ENCODE measurements at places on chromosomes 7 and 10. TPM values are rescaled to one million over a fixed set of nuclear protein-coding genes. Genes with fewer than 3 reads are reported as not detected.

- no peaks in the 10 kb centered on the region for H3K27me3 ChIP-seq
- H3K4me3 ChIP-seq = no peak overlapping the region
- no peak for DNase-seq
- H3K4me1 ChIP-seq = no peaks in the 10 kb centered on the region
These were observed 115.4 kb downstream of the MDFIC start for GRCh38 chr7:115037128-115037802.

GRCh38 chr10:100186253-100187212 is 704 bp upstream of the ERLIN1 start:
- peak overlapping the region; percentile 89 for H3K27ac ChIP-seq
- peak; percentile 61 for DNase-seq
- peaks cover 28% of the 10 kb centered on the region for H3K4me1 ChIP-seq

- no peaks in the 10 kb centered on the region for H3K27me3 ChIP-seq
- H3K4me3 ChIP-seq = no peak overlapping the region
- H3K27ac ChIP-seq = no peak overlapping the region
- peak; percentile 26 for DNase-seq
- peaks cover 44% of the 10 kb centered on the region for H3K4me1 ChIP-seq
These were observed 98.9 kb downstream of the KMT2C start for GRCh38 chr7:152336754-152337368.

GRCh38 chr10:125375210-125375609 is 214.8 kb upstream of the CTBP2 start:
- no peaks in the 10 kb centered on the region for H3K4me1 ChIP-seq
- no peak overlapping the region for H3K4me3 ChIP-seq
- no peaks in the 10 kb centered on the region for H3K36me3 ChIP-seq
- H3K27ac ChIP-seq = no peak overlapping the region
- DNase-seq = no peak

GRCh38 chr7:108596560-108596959 is 26.9 kb downstream of the DNAJB9 start:
- H3K4me1 ChIP-seq = no peaks in the 10 kb centered on the region
- no peak overlapping the region for H3K4me3 ChIP-seq
- no peaks in the 10 kb centered on the region for H3K36me3 ChIP-seq
- no peak for DNase-seq
- H3K27me3 ChIP-seq = no peaks in the 10 kb centered on the region
- H3K27ac ChIP-seq = no peak overlapping the region

DNA sequence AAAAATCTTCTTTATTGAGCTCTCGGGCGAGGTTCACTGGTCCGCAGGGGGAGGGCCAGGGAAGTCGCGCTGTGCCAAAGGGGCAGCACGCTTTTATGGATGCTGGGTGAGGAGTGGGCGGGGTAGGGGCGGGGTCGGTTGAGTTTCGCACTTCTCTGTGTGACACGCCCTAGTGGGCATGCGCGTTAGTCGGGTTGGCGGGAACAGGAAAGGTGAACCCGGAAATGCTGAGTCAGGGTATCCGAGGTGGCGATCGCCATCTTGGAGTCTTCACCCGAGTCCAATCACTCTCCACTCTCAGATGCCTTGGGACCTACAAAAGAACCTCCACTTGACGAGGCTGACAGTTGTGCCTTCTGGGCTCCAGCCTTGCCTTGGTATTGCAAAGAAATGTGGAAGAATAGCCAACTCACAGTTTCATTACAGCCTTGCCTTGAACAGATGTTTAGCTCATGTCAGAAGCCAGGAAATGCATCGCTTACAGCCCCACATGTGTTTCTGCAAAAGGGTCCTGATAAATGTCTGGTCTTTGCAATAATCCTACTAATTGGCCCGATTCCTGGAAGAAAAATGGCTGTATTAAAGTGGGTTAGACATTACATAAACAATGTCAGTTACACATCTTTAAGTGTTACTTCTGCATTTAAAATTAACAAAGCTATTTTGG is 64.1 kb downstream of the AHR start:
- no peaks in the 10 kb centered on the region for H3K36me3 ChIP-seq
- H3K27me3 ChIP-seq = no peaks in the 10 kb centered on the region
- DNase-seq = peak; percentile 56
- H3K27ac ChIP-seq = no peak overlapping the region
- H3K4me1 ChIP-seq = no peaks in the 10 kb centered on the region

- DNase-seq = no peak
- peaks cover 2% of the 10 kb centered on the region for H3K36me3 ChIP-seq
- H3K4me1 ChIP-seq = peaks cover 20% of the 10 kb centered on the region
- H3K4me3 ChIP-seq = peak overlapping the region; percentile 62
These were observed 916 bp downstream of the LAMB1 start for GRCh38 chr7:108001764-108002725.

DNA sequence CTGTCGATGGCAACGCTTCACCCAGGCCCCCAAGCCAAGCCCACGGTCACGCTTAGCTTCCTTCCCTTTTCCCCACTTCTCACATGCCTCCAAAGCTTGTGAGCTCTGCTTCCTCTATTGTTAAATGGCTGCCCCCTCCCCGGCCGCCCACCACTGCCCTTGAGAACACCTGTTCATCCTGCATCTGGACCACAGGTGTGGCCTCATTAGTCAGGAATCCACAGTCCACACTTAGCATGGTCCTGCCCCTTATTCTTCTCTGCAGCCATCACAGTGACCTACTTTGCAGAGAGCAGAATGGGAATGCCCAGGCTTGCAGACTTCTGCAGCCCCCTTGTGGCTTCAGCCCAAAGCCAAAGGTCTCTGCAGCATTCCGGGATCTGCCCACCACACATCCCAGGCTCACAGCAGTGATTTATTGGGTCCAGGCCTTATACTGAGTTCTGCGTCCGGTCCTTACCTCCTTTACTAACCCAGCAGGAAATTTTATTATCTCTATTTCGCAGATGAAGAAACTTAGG is 66.9 kb downstream of the PTPRE start:
- no peak overlapping the region for H3K4me3 ChIP-seq
- DNase-seq = no peak
- no peaks in the 10 kb centered on the region for H3K27me3 ChIP-seq
- H3K36me3 ChIP-seq = no peaks in the 10 kb centered on the region

DNA sequence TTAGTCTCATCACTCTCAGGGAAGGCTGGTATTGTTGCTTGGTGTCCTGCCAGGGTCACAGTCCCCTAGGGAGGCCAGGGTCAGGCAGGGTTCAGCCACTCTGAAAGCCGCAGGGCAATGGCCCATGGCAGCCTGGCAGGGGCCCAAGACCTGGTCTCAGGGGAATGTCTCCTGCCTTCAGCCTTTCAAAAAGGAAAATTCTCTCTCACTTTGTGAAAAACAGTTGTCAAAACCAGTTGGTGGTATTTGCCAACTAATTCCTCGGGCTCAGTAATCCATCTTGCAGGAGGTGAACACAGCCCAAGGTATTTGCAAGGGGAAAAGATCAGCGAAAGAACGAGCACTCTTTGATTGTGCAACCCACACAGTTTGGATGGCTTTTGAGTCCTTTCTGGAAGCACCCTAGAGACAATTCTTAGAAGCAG is 101.5 kb downstream of the JCAD start:
- H3K36me3 ChIP-seq = no peaks in the 10 kb centered on the region
- H3K27me3 ChIP-seq = no peaks in the 10 kb centered on the region
- no peak overlapping the region for H3K4me3 ChIP-seq
- no peak overlapping the region for H3K27ac ChIP-seq
- DNase-seq = peak; percentile 33

DNA sequence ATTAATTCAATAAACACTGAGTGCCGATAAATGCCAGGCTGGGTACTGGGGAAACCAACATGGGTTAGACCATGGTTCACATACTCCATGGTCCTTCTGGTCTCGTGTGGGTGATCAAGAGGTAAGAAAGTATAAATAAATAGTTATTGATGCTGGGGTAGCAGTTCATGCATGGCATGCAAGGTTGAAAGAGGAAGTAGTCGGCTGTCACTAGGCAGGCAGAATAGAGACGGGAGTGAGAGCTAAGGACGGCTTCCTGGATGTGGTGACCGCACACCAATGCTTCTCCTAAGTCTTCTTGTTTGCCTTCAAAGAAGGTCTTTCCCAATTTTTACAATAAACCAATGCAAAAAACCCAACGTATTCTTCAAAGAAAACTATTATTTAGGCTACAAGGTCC is 208.6 kb downstream of the ADAM12 start:
- H3K4me1 ChIP-seq = no peaks in the 10 kb centered on the region
- H3K4me3 ChIP-seq = no peak overlapping the region
- DNase-seq = no peak
- no peaks in the 10 kb centered on the region for H3K36me3 ChIP-seq

DNA sequence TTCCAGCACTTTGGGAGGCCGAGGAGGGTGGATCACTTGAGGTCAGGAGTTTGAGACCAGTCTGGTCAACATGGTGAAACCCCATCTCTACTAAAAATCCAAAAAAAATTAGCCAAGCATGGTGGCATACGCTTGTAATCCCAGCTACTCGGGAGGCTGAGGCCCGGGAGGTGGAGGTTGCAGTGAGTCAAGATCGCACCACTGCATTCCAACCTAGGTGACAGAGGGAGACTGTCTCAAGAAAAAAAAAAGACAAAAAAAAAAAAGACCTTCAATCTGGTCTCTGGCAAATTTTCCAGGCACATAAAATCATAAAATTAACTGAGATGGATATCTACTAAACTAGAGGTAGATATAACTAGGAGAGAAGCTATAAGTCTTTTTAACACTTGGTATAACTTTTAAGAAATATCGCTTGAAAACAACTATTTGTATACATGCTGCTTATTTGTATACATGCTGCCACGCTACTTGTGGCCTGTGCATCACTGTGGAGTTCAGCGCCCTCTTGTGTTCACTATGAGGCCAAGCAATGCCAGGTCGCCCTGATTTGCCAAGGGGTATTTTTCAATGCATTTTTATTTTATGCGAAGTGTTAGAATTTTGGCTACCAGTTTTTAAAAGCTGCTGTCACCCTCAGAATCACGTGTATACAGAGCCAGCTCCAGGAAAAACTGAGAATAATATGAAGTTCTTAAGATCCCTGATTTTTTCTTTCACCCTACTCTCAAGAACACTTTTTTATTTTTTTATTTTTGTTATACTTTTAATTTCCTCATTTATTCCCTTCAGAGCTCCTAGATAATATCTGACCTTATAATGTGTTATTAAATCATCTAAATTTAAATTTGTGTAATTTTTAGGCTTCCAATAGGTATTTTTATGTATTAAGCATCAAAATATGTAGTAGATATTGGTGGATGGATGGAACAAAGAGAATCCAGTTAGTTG is 26.7 kb downstream of the CYCS start:
- peak; percentile 68 for DNase-seq
- no peak overlapping the region for H3K4me3 ChIP-seq
- no peaks in the 10 kb centered on the region for H3K36me3 ChIP-seq
- peaks cover 8% of the 10 kb centered on the region for H3K4me1 ChIP-seq
- no peak overlapping the region for H3K27ac ChIP-seq
- H3K27me3 ChIP-seq = no peaks in the 10 kb centered on the region

DNA sequence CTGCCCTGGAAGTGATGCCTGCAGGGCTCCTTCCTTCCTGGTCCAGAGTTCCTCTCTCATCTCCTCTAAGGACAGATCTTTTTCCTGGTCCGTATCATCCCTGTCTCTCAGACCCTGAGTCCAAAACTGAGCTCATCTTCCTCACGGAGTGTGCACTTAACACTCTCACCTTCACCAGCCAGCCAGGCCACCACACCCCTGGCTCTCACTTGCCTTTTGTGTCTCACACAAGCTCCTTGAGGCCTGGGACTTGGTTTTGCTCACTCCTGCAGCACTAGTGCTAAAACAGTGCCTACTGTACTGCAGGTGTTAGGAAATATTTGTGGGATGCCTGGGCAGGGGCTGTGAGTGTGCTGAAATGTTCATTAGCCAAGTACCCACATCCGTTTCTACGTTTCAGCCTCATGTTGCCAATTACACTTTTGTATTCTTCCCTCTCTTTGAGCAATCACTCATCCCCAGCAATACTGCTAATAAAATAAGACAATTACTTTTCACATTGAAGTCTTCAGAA is 21.4 kb upstream of the PARP12 start:
- no peaks in the 10 kb centered on the region for H3K36me3 ChIP-seq
- peak overlapping the region; percentile 3 for H3K27ac ChIP-seq
- no peak for DNase-seq
- H3K4me3 ChIP-seq = no peak overlapping the region
- H3K4me1 ChIP-seq = no peaks in the 10 kb centered on the region

DNA sequence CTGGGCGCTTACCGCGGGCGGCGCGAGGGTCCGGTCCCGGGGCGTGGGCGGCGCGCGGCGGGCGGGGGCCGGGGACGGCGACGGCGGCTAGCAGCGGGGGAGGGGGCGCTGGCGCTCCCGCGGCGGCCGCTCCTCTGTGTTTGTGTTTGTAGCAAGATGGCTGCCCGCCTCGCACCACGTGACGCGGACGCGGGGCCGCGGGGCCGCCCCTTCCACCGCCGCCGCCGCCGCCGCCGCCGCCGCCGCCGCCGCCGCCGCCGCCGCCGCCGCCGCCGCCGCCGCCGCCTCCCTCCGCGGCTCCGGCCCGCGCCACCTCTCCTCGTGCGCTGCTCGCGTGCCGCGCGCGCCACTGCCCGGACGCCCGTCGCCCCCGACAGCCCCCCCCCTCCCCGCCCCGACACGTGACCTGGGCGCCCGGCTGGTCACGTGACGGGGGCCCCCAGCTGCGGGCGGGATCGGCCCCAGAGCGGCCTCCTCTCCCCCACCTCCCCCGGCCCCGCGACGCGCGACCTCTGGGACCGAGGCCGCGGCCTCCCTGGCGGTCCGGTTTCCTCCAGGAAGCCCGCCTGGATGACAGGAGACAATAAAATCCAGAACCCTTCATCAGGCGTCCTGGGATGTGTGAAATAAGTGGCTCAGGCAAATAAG is at the start of gene GIGYF1:
Gene GIGYF1, minus strand, starts transcription at position 153 of the 648 bp plus-strand sequence. CDS start 6,012 bp downstream, outside the sequence.
- no peaks in the 10 kb centered on the region for H3K27me3 ChIP-seq
- H3K4me1 ChIP-seq = peaks cover 32% of the 10 kb centered on the region
- peak; percentile 95 for DNase-seq
- H3K4me3 ChIP-seq = peak within 1 kb of the TSS; percentile 99
- H3K27ac ChIP-seq = peak within 1 kb of the TSS; percentile 93
- H3K36me3 ChIP-seq = no peaks in the 10 kb centered on the region

Gene CYP17A1
- 1.2 TPM for total RNA-seq

Gene MKX
- not detected for total RNA-seq

Gene CYP26C1
- 0.37 TPM for total RNA-seq

Gene SPOCK2
- 158 TPM for total RNA-seq

Gene TRIM50
- 0.13 TPM for total RNA-seq

Gene NT5C2
- total RNA-seq = 122 TPM

Gene CTAGE15
- total RNA-seq = not detected

Gene ANKRD61
- total RNA-seq = not detected

Gene UPK3B
- 52.4 TPM for total RNA-seq

Measured in upper lobe of left lung (tissue), 6 donors.